ENCODE measurements at places on chromosomes 11 and 22.

DNA sequence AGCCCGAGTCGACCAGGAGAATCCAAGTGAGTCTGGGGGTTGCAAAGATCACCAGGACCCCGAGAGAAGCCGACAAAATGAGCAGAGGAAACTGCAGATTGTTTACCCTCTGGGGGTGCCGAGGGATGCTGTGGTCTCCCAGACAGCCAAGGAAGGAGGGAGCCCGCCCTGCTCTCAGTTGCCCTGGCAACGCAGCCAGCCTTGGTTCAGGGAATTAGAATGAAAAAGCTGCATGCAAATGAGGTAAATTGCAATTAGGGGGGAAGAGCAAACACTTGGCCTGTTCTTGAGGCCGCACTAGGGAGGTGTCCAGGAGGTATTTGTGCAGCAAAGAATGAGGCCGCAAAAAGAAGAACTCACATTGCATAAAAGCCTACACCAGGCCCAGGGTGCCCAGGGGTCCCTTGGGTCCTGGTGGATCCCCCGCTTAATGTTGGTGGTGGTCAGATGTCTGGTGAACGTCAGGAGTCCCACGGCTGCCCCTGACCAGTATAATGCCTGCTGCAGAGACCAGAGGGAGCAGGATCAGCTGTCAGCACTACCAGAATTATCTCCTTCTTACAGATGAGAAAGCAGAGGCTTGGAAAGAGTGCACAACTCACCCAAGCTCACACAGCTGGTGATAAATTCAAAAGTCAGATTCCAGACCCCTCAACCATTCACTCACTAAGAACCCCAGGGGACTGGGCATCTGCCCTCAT is 40.3 kb upstream of the ATXN10 start:
- DNase-seq = no peak

- DNase-seq = no peak
These were observed 503.4 kb downstream of the DLG2 start for GRCh38 chr11:85123752-85124231.

DNA sequence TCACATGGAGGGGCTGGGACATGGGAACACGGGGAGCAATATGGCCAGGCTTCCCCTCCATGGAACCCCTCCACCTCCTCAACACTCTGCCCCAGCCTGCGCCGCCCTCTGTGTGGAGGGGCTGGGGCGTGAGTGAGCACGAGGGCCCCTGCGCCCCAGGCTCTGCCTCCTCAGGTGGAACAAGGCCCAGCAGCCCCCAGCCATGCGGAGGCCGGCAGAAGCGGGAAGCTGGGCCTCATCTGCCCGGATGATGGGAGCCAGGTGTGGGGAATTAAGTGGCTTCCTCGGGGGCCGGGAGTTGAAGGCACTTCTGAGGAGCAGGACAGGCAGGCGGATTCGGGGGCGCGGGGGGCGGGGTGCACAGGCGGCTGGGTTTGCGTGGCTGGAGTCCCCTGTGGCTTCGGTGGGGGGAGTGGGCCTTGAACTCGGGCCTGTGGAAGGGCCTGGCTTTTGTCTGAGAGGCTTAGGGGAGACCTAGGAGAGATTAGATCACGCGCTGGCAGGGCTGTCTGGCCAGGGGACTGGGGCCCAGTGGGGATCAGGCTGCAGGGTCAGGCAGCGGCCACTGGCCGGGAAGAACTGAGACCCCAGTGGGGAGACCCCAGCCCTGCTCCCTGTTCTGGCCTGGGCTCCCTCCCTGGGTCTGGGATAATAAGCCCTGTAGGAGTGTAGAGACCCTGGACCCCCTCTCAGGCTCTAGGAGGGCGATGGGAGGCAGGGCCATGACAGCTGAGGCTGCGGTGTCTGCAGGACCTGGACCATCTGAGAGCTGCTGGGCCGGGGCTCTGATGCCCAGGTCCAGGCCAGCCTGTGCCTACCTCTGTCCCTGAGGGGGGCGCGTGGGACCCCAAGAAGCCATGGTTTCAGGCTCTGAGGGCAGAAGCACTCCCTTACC is 13.3 kb downstream of the PRR33 start:
- no peak for DNase-seq

GRCh38 chr11:65873318-65874156 is 937 bp upstream of the EFEMP2 start:
- DNase-seq = peak; percentile 98

DNA sequence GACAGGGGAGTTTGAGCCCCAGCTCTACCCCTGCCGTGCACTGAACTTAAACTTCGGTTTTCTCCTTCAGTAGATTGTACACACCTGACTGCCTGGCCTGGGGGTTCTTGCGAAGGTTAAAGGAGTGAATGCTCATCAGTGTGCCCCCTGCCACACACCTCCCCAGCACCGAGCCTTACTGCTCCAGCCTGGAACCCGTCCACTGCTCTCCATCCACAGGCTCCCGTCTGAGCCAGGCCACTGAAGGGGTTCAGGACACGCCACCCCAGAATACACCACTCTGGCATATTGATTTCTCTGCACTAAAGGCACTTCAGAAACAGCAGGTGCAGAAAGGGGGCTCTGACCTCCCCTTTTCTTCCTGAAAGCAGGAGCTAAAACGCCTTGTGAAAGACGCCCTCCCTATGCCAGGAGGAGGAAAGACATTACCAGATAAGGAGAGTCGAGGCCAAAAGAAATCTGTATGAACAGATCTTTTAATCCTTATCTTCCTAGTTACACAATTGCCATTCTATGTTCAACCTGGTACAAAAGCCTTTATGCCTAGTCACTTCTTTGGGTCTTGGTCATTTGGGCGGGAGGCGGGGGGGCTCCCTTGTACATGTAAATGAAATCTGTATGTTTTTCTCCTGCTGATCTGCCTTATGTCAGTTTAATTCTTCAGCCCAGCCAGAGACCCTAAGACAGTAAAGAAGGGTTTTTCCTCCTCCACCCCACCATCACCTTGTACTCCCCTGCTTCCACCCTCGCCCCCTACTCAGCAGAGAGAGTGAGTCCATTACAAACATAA is 1.9 kb upstream of the SSTR3 start:
- no peak for DNase-seq

- no peak for DNase-seq
These were observed 11.3 kb upstream of the RHOD start for GRCh38 chr11:67045314-67045713.

GRCh38 chr11:33160136-33160535 is 1.1 kb downstream of the CSTF3 start:
- no peak for DNase-seq

GRCh38 chr11:126391970-126392632 is 36.6 kb downstream of the ST3GAL4 start:
- DNase-seq = no peak

- DNase-seq = no peak
These were observed 428.5 kb downstream of the TMEM135 start for GRCh38 chr11:87466223-87466622.

- DNase-seq = no peak
These were observed 13.2 kb upstream of the MPZL2 start for GRCh38 chr11:118277312-118277711.

- no peak for DNase-seq
These were observed 13.3 kb downstream of the APOL3 start for GRCh38 chr22:36147196-36147791.

- DNase-seq = no peak
These were observed 940 bp downstream of the IL18 start for GRCh38 chr11:112162761-112163546.

DNA sequence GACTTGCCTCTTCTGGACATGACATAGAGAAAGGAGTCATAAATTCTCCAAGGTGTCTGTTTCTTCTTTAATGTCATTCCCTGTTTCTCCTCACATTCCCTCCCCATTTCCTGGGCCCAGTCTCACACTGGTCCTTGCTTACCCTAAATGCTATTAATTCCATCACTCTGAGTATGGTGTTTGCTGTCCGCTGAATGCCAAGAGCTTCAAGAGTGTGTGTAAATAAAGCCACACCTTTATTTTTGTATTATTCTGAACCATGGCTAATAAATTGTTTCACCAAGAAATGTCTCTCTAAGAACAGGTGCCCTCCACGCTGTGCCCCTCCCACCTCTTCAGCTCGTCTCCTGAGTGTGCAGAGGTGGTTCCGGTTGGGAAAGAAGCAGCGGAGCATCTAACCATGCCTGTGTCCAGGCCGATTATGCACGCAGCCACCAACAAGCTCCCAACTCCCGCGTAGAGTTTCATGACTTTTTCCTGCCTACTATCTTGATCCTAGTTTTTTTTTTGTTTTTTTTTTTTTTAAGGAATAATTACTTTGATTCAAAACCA is 8.6 kb downstream of the TMEM121B start:
- no peak for DNase-seq

- DNase-seq = no peak
These were observed 227.0 kb downstream of the GRIK4 start for GRCh38 chr11:120738516-120739046.

DNA sequence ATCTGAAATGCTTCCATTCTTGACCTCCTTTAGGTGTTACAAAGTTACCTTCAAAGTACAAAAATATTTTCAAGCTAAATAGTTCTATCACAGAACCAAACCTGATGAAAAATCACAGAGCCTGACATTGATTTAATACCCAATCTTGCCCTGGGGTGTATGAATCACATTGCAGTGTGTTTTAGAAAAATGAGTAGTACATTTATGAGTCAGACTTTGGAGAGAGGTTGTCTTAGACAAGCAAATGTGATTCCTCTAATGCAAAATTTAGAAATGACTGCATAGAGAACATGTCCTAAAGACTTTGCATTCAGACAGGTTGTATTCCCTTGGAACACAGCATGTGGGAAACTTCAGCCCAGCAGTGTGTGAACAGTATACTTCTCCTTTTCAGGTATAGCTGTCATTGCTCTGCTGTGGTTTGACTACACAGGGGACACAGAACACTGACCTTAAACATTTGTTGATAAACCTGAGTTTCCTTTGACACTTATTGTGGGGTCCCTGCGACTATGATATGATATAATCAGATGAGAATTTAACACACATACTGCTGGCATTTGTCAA is 972.1 kb downstream of the JRKL start:
- no peak for DNase-seq

DNA sequence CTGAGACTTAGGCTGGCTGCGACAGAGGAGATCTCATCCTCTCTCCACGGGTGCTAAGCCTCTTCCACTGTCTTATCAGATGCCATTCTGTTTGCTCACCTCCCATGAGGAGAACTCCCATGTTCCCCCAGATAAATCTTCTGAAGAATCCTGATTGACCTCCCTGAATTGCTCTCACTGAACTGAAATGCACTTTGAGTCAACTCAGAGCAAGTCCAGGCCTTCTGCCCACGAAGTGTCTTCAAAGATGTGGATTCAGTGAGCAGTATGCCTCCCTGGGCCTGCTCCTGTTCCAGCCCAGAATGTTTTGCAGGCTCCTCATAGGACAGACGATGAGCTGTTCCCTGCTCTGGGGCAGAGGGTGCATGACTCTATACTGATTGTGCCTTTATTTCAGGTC is 17.4 kb downstream of the TUB start:
- no peak for DNase-seq

GRCh38 chr22:17091851-17092250 is 7.1 kb downstream of the IL17RA start:
- DNase-seq = no peak

GRCh38 chr11:126339073-126339862 is 16.2 kb upstream of the ST3GAL4 start:
- DNase-seq = no peak

DNA sequence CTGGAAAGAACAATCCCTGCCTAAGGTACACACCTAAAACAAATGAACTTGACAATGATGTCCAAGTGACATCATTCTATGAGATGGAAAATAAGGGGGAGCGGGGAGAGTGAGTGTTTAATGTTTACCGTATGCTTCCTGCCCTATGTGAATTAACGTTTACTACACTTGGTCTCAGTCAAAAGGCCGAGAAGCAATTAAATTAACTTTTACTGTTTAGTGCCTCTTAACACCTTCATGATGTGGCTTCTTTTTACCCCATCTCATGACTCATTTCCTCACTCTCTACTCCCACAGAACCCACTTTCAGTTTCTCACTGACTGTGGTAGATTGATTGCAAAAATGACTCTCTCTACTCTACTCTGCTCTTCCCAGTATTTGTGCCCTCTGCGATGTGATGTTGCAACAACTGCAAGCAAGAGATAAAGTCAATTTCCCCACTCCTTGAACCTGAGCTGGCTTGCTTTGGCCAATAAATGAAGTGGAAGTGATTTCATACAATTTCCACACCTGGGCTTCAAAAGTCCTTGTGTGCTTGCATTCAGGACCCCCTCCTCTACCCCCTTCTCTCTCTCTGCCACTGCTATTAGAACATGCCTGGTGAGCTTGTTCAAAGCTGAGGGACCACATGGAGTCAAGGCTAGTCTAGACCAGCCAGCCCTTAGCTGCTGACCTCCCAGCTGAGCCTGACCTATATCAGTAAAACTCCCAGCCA is 11.6 kb upstream of the ALKBH3 start:
- peak; percentile 43 for DNase-seq

DNA sequence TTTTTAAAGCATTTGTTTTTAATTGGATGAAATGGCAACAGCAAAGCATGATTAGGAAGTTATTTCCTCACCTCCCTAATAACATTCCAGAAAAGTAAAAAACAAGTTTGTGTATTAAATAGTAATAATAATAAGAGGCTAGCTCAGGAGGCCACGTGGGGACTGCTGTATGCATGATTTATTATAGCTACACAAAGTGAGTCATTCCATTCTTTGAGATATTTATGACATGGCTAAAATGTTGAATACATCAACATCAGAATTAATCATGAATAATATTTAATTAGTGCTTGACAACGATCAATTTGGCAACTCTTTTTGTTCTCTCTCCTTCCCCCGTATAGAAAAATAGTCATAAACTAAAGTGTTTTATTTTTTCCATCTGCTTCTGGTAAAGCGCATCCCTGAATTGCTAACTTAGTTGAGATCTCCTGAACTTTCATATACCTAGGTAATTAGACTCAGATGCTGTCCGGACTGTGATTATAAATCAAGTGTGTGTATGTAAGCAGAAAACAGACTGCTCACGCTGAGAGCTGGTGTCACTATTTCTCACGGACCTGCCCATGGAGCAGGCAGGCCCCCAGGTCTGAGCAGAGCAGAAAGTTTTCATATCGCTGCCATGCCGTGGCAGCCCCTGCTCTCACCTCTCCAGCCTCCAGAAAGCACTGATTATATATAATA is 125.7 kb downstream of the WT1 start:
- no peak for DNase-seq

Measured in effector memory CD8-positive, alpha-beta T cell (primary cell).